ENCODE measurements at places on chromosomes 1 and 21. TPM values are rescaled to one million over a fixed set of nuclear protein-coding genes. Genes with fewer than 3 reads are reported as not detected.

DNA sequence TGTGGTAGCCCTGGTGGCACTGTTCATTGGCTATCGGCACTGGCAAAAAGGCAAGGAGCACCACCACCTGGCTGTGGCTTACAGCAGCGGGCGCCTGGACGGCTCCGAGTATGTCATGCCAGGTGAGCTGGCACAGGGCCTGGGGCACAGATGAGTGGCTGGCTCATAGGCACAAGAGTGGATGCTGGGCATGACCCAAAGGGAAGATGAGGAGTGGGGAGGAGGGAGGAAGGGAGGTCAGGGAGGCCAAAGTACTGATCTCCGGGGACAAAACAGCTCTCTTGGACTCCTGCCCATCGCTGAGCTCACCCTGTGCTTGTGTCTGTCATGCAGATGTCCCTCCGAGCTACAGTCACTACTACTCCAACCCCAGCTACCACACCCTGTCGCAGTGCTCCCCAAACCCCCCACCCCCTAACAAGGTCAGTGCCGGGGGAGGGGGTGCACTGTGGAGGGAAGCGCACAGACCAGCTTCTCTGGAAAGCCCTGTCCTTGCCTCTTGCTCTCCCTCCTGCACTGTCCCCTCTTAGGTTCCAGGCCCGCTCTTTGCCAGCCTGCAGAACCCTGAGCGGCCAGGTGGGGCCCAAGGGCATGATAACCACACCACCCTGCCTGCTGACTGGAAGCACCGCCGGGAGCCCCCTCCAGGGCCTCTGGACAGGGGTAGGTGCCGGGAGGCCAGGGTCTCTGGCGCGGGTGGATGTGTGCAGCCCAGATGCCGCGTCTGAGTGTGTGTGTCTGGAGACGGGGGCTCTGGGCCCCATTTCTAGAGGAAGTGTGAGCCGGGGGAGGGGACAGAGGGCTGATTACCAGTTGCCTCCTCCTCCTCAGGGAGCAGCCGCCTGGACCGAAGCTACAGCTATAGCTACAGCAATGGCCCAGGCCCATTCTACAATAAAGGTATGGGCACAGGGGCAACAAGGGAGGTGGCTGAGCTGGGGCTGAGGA is 7.3 kb upstream of the LRRC71 start:
- DNase-seq: no peak

DNA sequence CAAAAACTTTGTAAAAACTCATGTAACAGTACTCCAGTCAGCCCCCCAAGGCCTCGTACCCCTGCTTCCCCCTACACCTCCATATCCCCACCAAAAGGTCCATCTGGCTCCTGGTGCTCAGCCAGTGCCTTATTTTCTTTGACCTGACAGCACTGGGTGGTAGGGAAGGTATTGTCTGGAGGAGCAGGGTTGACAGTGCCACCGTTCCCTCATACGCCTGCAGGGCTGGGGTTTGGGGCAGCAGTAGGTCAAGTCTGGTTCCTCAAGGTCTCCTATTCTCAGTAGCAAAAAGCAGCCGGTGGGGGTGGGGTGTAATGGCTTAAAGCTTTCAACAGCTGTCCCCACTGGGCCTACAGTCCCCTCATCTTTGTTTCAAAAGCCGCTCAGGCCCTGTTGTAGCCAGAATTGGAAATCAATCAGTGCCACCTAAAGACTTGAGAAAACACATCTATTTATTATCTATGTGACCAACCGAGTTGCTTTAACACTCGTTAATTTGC is 25.3 kb upstream of the TTF2 start:
- DNase-seq: no peak

DNA sequence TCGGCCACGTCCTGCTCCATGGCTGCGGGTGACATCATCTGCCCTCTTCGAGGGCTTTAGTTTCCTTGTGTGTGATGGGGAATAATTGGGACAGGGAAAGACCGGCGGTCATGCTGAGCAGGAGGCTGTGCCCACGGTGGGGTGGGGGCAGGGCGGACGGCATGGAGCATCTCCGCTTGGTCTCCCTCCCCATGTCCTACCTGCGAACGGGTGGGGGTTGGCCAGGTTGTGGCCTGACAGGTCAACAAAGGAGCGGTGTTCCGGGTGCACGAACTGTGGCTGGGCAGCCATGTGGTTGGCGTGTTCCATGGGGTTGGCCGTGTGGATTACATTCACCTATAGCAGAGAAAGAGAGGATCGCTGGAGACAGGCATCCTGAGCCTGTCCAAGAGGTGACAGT is 80.0 kb downstream of the PIK3CD start:
- DNase-seq: peak; percentile 38

DNA sequence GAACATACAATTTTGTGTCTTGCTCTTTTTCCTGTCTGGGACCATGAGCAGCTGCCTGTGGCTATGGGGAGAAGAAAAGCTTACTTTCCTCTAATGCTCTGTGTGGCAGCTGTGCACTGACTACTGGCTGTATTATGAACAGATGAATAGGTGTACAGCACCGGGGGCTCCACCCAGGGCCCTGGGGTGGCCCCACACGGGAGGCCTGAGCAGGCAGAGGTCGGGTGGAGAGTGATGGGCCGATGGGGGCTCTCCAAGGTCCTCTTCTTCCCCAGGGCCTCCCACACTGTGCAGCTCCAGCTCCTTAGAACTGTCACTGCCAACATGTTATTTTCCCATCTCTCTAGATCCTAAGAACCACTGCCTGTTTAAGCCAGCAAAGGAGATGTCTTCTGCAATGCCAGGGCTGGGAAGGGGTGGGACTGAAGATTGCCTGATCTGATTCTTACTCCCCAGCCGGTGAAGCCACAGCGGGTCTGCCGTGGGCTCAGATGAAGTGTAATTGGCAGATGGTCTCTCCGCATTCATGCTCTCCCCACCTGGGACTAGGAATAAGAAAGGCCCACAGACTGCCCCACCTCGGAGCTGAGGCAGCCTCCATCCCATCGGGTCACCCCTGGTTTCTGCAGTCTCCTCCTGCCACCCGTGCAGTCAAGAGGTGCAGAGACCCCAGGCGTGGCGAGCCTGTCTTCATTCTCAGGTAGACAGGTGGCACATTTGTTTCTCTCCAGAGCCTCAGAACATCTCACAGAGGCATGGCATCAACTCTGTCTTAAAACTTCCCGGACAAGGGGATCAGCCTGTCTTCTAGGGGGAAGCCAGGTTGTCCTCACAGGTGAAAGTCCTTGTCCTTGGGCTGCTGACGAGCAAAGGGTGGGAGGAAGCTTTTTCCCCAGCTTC is 186.5 kb upstream of the GALNT2 start:
- no peak for DNase-seq

- no peak for DNase-seq
These were observed 20.3 kb upstream of the KAZN start for GRCh38 chr1:14578156-14578555.

- no peak for DNase-seq
These were observed 27.6 kb downstream of the WNT4 start for GRCh38 chr1:22115286-22115685.

- no peak for DNase-seq
These were observed 89.1 kb downstream of the RWDD3 start for GRCh38 chr1:95323123-95323522.

The OR6N1 gene
- not detected for total RNA-seq

The SLFNL1 gene
- 0.28 TPM for total RNA-seq

The ERICH3 gene
- not detected for total RNA-seq

The RIMS3 gene
- total RNA-seq: 4.8 TPM
